AG09319 (cell line): ENCODE measurements at places on chromosomes 5 and 9.
A peak's percentile ranks its signal among the peaks of the same experiment; 100 is the strongest.

GRCh38 chr5:51148437-51148836, 234.8 kb upstream of the ISL1 start:
- no peak for DNase-seq

GRCh38 chr9:38133595-38133994, 64.6 kb upstream of the SHB start:
- no peak for DNase-seq

- DNase-seq, result no peak
These were observed 38.7 kb upstream of the SEMA4D start for GRCh38 chr9:89536600-89536999.

DNA sequence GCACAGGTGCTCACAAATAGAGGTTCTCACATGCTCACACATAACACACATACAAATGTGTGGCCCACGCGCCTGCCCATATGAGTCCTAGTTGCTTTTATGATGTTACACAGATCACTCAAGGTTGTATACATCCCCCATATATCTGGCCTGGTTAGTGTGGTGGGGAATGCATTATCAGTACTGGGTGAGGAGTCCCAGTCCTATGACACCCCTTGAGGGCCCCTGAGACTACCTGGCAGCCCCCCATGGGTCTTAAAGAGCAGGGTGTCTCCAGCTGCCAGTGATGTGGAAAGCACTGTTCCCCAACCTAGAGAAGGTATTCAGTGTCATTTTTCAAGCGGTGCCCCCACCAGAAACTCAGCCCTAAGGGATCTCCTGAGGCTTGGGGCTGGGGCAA, 2.8 kb upstream of the HAND1 start:
- no peak for DNase-seq

GRCh38 chr5:98403131-98403530, 370.3 kb upstream of the RGMB start:
- no peak for DNase-seq

GRCh38 chr5:109838157-109838556, 148.4 kb downstream of the MAN2A1 start:
- DNase-seq, result no peak

DNA sequence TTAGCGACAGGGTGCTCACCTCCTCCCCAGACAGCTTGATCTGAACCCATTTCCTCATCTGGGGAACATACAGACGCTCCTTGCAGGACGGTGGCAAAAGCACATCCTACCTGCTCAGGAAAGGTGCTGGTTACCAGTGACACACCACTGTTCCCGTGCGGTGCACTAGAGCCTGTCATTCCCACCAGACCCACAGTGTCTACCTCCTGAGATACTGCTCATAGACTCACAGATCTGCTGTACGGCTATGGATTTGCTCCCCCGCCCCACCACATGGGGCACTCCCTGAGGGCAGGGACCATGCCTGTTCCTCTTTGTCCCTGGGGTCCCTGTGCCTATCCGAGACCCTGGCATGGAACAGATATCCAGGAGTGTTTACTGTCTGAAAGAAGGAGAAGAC, 208.9 kb downstream of the PAX5 start:
- DNase-seq, result no peak

DNA sequence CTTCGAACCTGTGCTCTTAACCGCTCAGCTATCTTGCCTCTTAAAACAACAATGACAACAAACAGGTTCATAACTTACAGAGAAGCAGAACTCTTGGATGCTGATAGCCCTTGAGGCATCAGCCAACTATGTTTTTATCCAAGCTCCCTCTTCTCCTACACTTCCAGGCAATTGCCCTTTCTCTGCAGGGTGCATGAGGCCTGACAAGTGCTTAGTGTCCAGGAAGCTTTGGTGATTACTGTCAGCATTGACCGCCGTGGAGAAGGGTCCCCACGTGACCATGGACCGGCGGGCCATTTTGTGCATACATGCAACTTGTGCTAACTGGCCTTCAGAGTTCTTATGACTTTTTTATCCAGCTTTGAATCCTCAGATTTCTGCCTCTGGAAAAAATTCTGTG, 71.2 kb downstream of the ADCY2 start:
- no peak for DNase-seq

DNA sequence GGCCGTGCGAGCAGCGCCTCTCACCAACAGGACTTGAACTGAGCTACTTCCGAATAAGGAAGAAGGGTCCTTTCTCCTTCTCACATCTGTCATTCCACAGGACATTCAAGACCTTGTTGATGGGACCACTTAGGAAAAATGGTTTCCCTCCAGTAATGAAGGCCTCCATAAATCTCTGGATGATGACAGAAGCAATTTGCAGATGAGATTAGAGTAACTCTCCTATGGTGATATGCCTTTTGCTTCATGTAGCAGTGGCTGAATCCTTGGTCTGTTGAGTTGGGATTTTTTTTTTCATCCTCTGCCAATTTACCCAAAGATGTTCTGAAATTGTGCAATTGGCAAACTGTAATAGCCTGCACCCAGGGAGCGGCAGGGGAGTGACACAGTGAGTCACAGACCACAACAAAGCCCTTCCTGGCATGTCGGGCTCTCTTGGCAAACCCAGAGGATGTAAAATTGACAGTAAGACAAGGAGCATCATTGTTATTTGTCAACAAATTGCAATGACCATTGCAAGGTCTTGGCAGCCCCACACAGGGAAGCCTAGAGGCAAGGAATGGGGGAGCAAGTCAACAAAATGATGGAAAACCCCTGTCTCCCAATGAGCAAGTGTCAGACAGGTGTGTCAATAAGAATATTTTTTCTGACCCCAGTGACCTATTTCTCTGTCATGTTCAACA, 275.9 kb downstream of the ACTL7B start:
- no peak for DNase-seq

DNA sequence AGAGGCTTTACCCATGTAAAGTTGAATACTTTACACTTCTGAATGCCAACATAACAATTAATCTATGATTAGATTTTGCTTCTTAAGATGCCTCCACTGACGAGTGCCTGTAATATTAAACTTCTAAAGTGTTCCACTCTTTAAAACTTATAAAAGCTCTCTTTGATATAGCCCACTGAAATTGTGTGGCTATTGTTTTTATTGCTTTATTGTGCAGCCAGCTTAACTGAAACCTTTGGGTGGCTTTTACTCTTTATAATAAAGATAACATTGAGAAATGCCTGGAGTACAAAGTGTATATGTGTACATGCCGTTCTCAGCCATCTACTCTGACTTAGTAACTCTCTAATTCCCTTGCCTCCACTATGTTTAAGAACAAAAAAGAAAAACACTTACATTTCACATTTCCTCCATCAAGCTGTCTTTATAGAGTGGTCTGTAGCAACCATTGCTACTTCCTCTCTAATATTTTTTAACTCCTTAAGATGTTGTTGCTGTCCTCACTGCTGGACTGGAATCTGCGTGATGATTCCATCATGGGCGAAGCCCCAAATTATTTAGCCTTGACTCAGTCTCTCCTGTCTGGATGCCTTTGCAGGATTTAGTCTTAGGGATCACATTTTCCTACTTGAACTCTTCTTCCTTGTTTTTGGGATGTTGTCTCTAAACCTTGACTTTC, 9.1 kb downstream of the PIK3R1 start:
- no peak for DNase-seq

- no peak for DNase-seq
These were observed 154.2 kb upstream of the ZNF366 start for GRCh38 chr5:72661405-72661804.

DNA sequence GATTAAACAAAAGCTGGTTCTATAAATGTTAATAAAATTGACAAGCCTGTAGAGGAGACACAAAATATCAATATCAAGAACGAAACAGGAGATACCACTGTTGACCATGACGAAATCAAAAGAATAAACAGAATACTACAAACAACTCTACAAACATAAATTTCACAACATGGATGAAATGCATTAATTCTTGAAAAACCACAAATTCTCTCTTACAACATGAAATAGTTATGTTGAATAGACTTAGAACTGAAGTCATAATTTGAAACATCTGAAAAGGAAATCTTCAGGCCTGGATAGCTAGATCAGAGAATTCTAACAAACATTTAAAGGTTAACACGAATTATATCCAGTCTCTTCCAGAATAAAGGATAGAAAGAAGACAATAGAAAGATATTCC, 6.9 kb upstream of the SPATA31C1 start:
- DNase-seq, result peak; percentile 28

DNA sequence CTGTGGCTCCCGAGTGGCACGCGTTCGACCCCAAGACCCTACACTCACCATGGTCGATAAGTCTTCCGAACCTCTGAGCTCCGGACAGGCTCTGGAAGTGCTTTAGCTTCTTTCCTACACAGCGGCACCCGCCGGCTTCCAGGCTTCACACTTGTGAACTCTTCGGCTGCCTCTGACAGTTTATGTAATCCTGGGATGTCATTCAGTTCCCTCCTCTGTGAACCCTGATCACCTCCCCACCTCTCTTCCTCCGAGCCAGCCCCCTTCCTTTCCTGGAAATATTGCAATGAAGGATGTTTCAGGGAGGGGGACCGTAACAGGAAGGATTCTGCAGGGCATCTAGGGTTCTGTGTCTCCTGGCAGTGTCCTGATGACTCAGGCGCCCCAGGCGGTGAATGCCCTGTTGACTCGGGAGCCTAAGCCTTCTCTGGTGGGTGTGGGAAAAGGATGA, at the start of gene CD14:
CD14 (minus strand) TSS at position 155 of the 451 bp plus-strand sequence; CDS start at position 51, 104 bp downstream.
- DNase-seq, result no peak

DNA sequence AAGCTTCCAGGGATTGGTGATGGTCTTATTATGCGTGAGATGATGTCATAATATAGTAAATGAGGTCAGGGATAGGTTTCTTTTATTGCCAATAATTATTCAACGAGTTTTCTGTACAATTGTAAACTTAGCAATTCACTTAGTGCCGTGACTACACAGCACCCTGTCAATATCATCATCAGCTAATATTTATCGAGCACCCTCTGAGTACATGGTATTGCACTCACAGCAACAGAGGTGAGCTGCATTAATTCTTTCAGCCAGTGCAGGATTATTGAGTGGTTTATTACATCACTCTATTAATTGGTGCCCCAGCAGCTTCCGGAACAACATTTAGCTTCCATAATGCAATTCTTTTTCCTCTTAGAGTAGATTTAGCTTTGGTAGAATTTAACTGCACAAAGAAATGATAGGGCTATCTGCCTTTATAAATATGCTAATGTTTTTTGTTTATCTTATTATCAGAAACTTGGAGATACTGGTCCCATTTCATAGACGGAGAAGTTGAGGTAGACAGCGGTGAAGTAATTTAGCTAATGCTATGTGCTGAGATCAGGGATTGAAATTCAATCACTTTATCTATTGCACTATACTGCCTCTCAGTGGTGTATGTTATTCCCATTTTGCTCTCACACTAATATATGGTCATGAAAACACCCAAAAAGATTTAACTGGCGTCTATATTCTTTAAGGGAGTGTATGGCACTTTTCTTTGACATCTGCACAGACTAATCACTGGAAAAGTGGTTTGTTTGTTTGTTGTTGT, 726.1 kb upstream of the WWC1 start:
- DNase-seq, result no peak

- no peak for DNase-seq
These were observed 120.3 kb downstream of the INVS start for GRCh38 chr9:100219347-100219746.

DNA sequence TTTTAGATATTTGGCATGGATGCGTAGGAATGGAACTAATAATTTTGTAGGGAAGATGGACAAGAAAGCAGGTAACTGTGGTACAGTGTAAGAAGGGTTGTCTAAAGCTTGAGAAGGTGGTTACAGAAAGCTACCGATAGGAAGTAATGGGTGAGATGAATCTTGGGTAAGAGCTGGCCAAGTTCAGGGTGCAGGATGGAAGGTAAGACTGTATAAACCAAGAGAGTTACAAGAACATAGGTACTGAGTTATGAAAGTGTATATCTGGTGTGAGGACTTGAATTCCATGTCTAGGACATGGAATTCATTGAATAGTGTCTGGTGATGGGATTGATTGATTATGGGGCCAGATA, 1.4 kb downstream of the MCCC2 start:
- no peak for DNase-seq

DNA sequence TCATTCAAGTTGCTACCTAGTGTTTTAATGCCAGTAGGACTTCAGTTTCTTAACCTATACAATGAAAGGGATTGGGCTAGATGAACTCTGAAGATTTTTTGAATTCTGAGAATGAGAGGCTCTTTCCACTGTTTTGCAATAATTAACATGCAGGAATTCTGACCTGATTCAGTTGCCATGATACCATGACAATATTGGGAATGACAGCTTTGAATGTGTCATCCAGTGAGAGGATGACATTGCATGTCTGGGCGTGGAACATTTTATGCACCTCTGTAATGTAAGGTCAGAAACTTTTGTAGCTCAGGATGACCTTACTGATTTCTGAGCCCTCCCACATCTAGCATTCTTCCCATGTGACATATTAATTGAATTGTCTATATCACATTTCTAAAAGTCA, 30.6 kb upstream of the SPINK5 start:
- no peak for DNase-seq

- peak; percentile 19 for DNase-seq
These were observed 113.2 kb upstream of the RANBP3L start for GRCh38 chr5:36414869-36415282.

DNA sequence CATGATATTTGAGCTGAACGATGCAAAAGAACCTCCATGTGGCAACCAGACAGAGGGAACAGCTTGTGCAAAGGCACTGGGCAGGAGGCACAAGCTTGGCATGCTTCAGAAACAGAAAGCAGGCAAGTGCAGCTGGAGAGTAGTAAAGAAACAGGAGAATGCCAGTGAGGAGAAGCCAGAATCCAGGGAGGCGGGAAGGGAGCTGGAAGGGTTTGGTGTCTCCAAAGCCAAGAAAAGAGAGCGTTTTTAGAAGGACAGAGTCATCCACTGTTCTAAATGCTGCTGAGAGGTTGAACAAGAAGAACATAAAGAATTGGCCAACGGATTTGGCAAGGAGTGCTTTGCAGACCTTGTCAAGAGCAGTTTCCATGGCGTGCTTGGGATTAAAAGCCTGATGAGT, 124.7 kb downstream of the TLE1 start:
- no peak for DNase-seq

DNA sequence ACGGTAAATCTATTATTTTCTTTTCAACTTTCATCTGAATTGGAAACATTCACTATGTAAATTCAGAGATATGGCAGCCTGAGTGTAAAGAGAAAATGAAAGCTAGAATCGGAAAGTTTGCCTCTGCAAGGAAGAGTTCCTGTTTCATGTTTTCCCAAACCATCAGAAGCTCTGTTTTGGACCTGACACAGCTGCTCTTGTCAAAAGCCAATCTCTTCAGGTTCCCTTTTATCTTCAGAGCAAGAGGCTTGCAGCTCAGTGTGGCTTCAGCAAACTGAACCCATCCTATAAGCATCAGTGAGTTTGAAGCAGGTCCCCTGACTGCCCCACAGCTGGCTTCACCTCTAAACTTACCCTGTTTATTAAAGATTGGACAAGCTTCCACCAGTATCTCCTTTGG, 1099.7 kb downstream of the DTWD2 start:
- no peak for DNase-seq

DNA sequence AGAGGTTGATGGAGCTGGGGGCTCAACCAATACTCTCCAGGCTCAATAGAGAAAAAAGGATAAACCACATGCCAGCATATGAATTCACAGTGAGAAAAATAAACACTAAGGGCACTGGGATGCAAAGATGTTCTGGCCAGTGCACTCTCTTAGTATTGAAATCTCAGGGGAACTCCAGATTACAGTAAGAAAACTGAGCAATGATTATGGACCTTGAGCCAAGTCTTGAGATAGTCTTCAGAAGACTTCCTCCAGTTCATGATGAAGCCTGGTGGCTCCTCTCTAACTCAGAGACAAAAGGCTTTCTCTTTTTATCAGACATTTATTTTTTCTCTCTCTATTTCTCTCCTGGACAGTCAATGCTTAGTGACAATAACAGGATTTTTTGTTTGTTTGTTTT, 139.8 kb upstream of the SPEF2 start:
- DNase-seq, result no peak
